ENCODE measurements at places on chromosomes 12 and 14.
A peak's percentile ranks its signal among the peaks of the same experiment; 100 is the strongest.

DNA sequence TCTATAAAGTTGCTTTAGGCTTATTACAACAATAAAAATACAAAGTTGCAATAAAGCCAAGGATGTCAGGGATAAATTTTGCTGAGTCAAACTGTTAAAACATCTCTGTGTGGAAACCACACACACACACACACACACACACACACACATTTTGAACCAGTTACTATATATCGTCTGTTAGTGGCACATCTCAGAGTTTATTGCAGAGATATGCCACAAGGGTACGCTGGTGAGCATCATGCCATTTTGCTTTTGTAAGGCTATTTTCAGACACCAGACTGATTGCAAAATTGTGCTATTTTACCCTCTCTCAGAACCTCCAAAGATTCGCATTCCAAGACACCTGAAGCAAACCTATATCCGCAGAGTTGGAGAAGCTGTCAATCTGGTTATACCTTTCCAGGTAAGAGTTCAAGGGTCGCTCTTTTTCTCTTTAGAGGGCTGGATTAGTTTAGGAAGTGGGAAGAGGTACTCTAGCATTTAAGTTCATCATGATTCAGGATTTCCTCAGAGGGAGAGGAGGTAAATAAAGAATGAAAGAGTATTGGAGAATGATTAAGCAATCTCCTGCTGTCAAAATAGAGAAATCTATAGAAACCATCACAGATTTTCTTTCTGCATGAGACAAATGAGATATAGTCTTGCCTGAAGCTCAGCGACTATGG is 27.3 kb upstream of the CHPT1 start:
- DNase-seq: peak; percentile 63

DNA sequence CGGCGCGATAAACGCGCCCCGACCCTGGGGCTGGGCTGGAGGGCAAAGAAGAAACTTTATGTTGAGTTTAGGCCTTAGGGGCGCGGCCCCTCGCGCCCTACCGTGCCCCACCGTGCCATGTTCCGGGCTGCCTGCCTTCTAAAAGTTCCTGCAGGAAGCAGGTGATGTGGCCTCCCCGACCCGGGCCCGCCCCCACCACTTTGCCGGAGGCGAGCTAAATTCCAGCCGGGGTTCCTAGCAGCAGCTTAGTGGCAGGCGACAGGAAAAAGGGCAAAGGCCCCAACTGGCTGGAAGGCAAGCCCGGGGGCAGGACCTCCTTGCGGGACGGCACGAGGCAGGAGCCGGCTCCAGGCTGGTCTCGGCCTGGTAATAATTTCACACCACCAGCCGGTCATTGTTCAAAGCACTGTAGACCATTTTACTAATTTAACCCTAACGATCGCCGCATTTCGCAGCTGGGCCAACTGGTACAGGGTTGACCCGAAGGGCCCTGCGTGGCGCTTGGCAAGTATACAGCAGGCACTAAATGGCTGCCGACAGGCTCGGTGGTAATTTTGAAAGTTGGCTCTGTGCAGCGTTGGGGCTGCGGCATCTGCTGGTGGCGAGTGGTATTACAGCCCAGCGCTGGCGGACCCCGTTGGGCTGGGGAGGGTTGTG is 895 bp upstream of the CCDC88C start:
- DNase-seq: peak; percentile 79

DNA sequence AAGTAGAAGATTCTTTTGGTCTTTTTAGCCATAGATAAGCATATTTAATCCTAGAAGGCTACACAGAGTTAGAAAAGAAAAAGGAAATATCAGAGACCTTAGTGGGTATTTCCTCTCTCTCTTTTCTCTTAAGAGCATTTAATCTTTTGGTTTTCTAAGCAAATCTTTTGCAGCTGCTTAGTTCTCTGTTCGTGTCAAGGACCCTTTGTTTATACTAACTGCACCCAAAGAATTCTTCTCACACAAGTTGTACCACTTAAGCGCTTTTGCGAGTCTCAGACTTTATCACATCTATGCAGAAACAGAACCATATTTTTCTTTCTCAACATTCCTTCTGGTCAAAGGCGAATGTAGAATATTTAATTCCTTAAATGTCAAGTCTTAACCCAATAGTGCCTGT is 17.9 kb upstream of the NID2 start:
- DNase-seq: no peak

GRCh38 chr14:85483652-85484051 is 46.3 kb upstream of the FLRT2 start:
- DNase-seq: no peak

GRCh38 chr12:47882781-47883546 is 21.8 kb downstream of the VDR start:
- peak; percentile 28 for DNase-seq

DNA sequence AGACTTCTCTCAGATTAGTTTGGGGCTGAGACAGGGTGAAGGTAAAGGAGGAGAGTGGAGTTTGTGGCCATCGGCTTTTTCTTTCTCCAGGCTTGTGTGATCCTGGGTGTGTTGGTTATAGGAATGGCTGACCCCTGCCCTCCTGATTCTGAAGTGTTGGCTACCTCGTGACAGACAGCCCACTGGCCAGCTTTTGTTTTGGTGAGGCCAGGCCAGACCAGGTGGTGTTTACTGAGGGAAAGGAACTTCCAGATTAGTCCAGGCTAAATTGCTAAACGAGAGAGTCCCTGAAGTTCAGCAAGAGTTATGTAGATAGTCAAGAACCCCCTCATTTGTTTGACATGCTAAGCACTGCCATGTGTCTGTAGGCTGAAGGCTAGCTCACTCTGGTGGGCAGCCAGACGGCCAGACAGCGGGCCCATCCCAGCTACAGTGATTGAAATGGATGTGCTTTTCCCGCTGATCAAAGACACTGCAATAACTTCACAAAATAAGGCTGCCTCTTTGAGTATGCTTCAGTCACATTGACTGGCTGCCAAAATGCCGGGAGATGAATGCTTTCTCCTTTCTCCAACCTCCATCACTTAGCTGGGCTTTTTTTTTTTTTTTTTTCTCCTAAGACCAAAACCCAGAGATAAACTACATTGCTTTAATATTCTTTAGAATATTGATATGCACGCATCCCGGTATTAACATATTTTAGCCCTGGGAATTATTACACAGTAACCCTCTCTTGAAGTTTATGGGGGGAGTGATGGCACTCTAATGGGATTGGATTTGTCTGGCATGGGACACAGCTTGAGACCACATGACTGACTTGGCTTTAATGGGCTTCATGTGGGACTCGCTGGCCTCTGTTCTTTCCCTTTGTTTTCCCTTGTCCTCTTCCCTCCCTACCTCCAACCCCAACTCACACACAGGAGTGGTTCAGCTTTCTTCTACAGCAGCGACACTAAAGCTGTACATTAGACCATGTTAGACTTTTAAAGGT is 76.9 kb downstream of the SMOC1 start:
- no peak for DNase-seq

- no peak for DNase-seq
Observed at GRCh38 chr14:96086032-96086431, 46.9 kb downstream of the C14orf132 start.

Data from CD4-positive, alpha-beta T cell treated with Interleukin-1 beta for 1 hour (primary cell).